ENCODE measurements at places on chromosomes 5 and 9. TPM values are rescaled to one million over a fixed set of nuclear protein-coding genes. Genes with fewer than 3 reads are reported as not detected.

Gene SLC35D2
- 17.2 TPM for total RNA-seq

Gene CDH9
- total RNA-seq = 0.18 TPM

Gene C9orf72
- total RNA-seq = 5.7 TPM

Gene TSPAN17
- 27.8 TPM for total RNA-seq

Gene CTNNAL1
- 37.5 TPM for total RNA-seq

Gene SLC26A2
- total RNA-seq = 12.8 TPM

Gene SNX24
- total RNA-seq = 19.2 TPM

Gene BHMT2
- 3.4 TPM for total RNA-seq

Gene GRXCR2
- total RNA-seq = not detected

Gene LYSMD3
- total RNA-seq = 15.1 TPM

Gene PAPPA
- 209 TPM for total RNA-seq

Gene PCDHB9
- 0.09 TPM for total RNA-seq

Gene CATSPER3
- total RNA-seq = 0.14 TPM

Gene CSF1R
- 0.46 TPM for total RNA-seq

Gene BARHL1
- not detected for total RNA-seq

Gene PDGFRB
- 121 TPM for total RNA-seq

Gene RNF208
- total RNA-seq = under 0.01 TPM

Gene SURF2
- 11.6 TPM for total RNA-seq

Gene AK8
- 0.37 TPM for total RNA-seq

Gene IFT74
- total RNA-seq = 17.4 TPM
